Fibroblast of skin of abdomen (primary cell): ENCODE measurements at places on chromosomes 5 and 9.

DNA sequence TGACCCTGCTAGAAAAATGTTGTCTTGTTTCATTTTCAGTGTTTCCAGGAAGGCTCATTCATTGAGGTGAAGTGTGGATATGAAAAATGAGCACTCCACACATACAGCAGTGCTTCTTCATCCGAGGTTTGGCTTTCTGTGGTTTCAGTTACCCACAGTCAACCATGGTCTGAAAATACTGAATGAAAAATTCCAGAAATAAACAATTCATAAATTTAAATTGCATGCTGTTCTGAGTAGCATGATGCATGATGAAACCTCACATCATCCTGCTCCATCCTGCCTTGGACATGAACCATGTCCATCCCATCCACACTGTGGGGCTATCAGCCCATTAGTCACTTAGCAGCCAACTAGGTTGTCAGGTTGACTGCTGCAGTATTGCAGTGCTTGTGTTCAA, 10.4 kb upstream of the SLC45A2 start:
- DNase-seq = peak; percentile 94

- DNase-seq = no peak
These were observed 30.0 kb upstream of the JMY start for GRCh38 chr5:79205965-79206364.

DNA sequence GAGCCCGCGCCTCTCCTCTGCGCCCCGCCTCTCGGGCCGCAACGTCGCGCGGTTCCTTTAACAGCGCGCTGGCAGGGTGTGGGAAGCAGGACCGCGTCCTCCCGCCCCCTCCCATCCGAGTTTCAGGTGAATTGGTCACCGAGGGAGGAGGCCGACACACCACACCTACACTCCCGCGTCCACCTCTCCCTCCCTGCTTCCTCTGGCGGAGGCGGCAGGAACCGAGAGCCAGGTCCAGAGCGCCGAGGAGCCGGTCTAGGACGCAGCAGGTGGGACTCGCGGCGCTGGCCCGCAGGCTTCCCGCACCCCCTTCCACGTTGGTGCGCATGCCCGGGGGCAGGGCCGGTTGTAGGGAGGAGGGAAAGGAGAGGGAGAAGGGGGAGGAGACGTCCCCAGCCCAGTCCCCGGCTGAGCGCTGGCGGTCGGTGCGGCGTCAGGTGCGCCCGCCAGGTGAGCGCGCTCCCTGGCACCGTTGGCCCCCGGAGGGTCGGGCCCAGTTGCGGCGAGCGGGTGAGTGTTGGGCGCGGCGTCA, at the start of gene OCLN:
Gene OCLN, plus strand, starts transcription at position 400 of the 532 bp plus-strand sequence. CDS start 11,455 bp downstream, outside the sequence.
- no peak for DNase-seq

- no peak for DNase-seq
These were observed 120.2 kb upstream of the PITX1 start for GRCh38 chr5:135154197-135154596.

DNA sequence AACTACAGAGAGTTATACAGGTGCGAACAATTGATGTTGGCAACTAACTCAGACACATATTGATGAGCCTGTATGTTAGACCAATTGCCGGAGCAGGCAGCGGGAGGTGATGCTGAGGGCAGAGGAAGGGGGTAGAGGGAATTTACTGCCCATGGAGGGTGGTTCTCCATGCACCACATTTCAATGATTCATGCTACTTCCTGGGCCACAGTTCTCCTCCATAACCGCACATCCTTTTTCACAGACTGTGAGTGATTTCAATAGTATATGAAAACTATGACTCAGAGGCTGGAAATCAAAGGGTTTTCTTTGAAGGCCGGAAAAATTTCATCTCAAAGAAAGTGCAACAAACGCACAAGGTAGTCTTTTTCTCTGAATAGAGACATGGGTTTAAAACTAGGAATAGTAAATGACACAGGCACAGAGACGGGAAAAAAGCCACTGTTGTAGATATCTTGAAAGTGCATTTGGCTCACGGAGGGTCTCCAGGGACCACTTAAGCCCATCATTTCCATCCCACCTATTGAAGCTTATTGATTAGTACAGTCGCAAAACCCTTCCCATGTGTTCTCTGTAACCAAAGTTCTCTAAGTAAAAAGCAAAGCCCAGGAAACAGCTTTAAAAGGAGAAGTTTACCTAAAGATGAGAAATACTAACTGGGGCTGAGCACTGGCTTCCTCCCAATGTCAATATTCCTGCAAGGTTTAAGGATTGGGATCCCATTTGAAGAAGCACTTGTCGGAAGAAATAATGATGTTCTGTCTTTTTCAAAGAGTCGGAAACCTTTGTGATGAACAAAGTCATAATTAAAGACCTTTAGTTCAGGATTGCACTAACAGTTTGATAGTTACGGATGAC, 28.0 kb upstream of the ADAM19 start:
- peak; percentile 91 for DNase-seq

DNA sequence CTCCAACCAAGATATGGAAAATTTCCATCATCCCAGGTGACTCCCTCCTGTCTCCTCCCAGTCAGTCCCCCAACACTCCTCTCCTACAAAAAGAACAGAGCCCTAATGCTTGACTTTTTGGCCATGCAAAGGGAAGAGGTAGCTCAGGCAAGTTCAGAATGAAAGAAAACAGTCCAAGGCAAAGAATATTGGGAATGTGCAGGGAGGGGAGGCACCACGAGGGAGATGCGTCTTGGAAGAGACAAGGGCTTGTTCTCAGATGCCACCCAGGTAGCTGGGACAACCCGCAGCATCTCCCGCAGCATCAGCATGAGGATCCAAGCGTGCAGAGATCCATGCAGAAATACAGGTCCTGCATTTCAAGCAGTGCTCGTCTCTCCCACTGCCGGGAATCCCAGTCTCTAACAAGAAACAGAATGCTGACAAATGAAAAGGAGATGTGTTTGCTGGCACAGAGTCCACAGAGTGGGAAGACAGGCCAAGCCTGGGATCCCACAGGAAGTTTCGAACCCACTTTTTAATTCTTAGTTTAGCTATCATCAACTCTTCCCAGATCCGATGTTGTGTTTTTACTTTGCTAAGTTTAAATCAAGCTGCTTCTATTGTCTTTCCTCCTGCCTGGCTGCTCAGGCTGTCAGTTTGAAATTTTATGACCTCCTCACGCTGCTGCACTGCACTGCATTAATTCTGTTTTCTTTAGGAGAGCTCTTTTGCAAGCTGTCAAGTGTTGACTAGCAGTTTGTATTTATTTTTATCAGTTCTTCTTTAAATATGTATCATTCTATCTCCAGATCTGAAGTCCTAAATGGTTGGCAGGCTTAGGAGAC, 86.8 kb upstream of the OSMR start:
- DNase-seq = peak; percentile 73

GRCh38 chr9:123828449-123828848, 101.5 kb downstream of the DENND1A start:
- no peak for DNase-seq

DNA sequence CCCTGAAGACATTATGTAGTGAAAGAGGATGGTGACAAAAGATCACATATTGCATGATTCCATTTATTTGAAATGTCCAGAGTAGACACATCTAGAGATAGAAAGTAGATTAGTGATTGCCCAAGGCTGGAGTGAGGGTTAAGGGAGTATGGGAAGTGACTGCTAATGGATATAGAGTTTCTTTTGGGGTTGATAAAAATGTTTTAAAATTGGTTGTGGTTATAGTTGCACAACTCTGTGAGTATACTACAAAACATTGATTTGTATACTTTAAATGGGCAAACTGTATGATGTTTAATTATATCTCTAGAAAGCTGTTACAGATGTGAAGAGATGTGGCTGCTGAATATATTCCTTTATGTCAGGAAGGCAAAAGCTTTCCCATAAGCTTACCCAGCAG, 202.8 kb downstream of the CCDC171 start:
- no peak for DNase-seq

DNA sequence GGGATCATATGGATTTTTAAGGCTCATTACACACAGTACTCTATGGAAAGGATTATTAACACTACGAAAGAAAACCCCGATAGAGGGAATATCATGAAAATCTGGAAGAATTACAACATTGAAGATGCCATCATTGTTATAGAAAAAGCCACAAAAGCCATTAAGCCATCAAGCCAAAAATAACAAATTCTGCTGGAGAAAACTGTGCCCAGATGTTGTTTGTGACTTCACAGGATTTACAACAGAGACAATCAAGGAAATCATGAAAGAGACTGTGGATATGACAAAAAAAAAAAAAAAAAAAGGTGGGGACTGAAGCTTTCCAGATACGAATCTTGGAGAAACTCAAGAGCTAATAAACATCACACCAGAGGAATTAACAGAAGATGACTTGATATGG, 433.8 kb upstream of the CDH6 start:
- no peak for DNase-seq

- DNase-seq = peak; percentile 86
These were observed 125.0 kb downstream of the TRIO start for GRCh38 chr5:14267991-14268708.

DNA sequence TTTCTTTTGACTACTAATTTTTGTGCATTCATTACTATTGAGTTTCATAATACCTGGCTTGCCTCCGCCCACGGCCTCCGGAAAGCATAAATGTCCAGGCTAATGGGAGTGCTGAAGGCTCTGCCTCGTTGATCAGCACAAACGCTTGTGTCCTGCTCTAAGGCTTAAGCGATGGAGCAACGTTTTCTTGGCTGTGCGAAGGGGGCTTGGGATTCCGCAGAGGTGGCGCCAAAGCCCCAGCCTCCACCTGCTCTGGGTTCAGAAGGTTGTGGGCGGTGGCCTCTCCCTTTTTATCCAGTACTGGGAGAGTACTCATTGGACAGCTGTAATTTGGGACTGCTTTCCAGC, 19.7 kb downstream of the ANXA2R start:
- no peak for DNase-seq

GRCh38 chr9:33123407-33124031, 43.6 kb downstream of the B4GALT1 start:
- no peak for DNase-seq

DNA sequence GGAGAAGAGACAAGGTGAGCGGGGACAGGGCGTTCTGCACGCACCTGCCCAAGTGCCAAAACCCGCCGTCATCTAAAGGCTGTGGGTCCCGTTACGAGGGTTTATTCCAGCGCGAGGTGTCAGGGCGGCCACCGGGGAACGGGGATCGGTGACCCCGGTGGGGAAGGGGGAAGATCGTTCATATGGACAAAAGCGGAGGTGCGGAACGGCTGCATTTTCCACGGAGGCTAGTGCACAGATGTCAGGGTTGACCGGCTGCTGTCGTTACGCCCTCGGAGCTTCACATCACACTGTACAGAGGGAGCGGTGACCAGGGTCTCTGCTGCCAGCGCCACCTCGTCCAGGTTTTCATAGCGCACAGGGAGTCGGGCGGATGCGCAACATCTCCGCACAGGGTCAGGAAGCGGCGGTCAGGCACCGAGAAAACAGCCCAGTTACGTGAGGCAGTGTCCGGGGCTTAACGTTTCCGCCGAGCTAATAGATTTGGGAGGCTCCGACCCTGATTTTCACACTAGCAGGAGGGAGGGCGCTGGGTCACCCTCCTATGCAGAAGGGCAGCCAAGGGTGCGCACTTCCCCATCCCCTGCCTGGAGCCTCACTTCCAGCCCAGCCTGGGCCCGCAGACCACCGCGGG, 13.5 kb downstream of the BTNL9 start:
- DNase-seq = no peak

GRCh38 chr5:78242001-78242400, 52.5 kb downstream of the AP3B1 start:
- DNase-seq = no peak

DNA sequence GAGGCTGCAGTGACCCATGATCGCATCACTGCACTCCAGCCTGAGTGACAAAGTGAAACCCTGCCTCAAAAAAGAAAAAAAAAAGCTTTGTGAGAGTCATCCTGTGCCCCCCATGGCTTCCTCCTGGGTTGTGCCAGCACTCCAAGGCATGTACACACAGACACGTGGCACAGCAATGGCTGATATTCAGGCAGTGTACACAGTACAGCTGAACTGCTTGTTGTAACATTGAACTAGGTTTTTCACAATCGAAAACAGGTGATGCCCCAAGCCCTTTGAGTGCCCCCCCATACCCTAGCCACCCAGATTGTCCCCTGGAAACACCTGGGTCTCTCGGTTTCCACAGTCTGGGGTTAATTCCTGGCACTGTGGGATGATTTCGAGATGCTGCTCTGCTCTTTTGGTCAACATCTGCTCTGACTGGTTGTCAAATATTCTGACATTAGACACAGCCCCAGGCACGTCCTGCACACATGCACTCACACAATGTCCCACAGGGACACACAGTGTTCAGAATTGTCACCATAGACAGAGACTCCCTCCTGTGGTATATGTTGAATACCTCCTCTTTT, 9.2 kb downstream of the SPINK4 start:
- DNase-seq = no peak

DNA sequence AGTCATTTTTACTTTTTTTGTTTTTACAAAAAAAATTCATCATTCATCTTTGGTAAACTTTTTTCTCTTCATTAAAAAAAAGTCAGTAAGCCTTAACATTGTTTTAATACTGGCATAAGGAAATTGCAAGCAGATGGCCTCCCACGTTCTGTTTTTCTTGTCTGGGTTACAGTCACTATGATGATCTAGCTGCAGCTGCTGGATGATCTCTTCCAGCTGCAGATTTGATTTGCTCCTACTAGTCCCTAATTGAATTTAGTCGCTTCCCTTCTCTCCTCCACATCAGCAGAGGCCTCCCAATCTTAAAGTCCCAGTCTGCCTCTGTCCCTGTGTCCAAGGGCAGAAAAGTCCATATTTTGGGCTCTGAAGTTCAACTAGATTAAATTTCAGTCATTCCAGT, 106.8 kb upstream of the PTGER4 start:
- peak; percentile 67 for DNase-seq

- DNase-seq = no peak
These were observed 55.1 kb upstream of the TLR4 start for GRCh38 chr9:117649126-117649525.

DNA sequence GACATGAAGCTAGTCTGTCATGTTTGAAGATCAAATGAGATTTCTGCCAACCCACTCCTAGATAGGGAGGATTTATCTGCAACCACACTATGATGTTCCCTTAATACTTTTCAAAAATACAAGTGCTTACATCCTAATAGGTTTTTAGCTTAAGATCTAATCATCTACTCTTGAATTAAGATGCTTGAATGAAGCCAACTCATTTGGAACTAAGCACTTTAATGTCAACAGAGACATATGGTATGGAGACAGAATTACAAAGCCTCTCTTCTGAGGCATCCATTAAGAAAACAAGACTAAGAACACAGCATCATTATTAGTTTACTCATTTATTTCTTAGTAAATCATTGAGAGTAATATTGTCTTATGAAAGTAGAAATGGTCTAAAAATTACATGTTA, 139.3 kb upstream of the NFIB start:
- DNase-seq = no peak

DNA sequence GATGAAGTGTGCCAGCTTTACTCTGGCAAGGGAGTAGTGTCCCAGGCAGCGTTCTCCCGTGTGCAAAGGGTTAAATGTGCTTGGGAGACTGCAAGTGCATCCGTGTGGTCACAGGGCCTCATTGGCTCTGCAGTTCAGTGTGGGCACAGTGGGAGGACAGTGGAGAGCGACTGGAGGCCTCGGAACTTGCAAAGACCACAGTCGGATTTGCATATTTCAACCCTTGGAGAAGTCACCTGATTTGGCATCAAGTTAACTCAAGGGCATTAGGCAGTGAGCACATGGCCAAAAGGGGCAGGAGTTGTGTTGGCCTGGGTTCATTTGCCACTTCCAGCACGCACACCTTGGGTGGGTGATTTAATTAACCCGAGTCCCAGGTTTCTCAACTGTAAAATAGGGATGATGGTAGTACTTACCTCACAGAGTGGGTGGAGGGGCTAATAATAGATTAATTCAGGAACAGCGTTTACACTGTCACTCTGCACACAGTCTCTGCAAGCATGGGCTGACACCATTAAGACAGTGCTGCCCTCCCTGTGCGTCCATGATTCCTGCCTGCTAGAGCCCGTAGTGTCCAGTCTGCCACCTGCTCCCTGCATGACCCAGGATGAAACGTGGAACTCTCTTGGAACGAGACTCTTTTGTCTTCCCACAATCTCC, 22.7 kb downstream of the JADE2 start:
- DNase-seq = no peak
